ENCODE measurements at places on chromosomes 1 and 21. TPM values are rescaled to one million over a fixed set of nuclear protein-coding genes. Genes with fewer than 3 reads are reported as not detected.

DNA sequence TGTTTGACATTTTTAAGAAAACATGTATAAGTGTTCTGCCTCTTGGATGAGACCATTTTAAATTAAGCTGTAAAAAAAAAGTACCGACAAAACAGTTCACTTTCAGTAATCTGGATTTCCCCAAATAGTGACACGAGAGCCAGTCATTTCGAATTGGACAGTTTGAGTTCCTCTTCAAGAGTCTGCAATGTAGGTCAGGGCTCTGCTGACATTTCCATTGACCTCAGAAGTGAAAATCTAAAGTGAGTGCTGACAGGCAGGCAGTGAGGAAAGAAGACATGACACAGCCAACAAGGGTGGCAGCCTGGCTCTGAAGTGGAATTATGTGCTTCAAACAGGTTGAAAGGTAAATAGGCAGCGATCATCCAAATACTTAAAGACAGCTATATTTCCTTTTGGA, at the start of gene IL23R:
IL23R (plus strand) TSS at position 259 of the 400 bp plus-strand sequence. CDS start 1,667 bp downstream, outside the sequence.
- DNase-seq, result no peak

DNA sequence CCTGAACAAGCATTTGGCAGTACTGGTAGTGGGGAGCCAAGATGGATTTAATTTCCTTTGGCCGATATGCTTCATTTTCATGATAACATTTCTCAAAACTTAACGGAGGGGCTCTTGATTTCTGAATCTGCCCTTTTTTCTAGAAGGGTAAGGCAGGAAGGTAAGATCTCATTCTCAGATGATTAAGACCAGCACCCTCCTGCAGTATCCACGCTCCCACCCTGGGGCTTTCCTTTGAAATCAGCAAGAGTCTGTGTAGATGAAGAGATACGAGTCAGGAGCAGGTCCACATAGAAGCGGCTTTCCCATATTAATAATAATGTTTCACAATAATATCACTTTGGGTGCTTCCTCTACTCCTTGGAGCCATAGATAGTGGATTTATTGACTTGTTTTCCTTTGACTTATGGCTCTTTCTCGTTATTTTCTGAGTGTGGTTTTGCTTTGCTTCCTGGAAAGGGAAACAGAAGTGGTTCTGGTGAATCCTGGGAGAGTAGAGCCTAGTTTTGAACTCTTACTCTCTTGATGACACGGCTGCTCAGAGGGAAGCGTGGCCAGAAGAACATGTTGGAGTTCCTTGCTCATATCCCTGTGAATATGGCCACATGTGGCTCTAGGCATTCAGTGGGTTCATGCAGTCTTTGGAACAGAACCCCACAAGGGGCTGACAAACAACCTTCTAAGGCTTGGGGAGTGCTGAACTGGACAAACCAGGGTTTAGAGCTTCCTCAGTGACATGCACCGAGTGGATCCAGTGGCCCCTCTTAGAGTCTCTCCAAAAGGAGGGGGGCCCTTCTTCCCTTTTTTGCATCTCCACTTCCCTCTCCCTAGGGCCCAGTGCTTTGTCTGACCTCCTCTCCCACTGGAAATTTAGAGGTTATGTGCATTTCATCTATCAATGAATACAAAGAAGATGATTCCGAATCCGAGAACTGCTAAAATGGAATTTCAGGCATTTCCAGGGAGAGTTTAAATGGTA, 195.7 kb downstream of the DYRK1A start:
- no peak for DNase-seq

DNA sequence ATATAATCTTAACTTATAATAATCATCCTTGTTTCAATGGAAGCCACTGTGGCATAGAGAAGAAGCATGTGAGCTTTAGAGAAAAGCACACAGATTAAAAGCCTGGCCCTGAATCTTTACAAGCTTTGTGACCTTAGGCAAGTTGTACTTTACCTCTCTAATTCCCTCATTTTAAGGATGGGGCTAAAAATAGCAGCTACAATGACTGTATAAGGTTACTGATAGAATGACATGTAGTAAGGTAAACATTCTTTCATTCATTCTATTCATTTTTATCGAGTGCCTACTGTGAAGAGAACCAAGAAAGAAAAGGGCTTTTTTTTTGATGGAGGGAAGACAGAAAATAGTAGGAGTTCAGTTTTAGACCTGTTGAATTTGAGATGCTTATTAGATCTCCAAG, 25.6 kb downstream of the CDKN2C start:
- no peak for DNase-seq

DNA sequence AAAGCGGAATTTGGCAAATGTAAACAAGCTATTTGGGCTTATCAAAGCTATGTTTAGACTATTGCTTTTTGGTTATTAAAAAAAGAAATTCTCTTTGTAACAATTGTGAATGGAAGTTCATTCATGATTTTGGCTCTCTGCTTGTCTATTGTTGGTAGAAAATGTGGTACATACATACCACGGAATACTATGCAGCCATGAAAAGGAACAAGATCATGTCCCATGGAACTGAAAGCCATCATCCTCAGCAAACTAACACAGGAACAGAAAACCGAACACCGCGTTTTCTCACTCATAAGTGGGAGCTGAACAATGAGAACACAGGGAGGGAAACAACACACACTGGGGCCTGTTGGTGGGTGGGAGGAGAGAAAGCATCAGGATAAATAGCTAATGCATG, 465.4 kb downstream of the SETD4 start:
- no peak for DNase-seq

DNA sequence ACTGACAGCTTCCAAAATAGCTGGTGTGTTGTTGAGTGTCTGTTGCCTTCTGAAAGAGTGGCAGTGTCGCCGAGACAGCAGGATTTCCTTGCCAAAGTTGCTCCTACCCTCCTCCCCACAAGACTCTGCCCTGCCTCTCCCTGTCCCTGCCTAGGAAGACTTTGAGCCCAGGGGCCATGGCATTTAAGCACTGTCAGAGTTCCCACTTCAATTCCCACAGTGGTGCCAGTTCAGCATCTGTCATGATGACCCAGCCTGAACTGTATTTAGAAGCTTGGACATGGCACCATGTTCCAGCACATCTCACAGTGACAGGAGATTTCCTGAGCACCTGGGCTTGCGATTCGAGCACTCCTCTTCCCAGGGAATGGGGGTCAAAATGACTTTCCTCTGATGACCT, 43.6 kb downstream of the TBX15 start:
- no peak for DNase-seq

NUP210L gene
- 0.21 TPM for total RNA-seq

DRAXIN gene
- 0.21 TPM for total RNA-seq

PSMG1 gene
- total RNA-seq, result 23.5 TPM

JAM2 gene
- total RNA-seq, result 62.1 TPM

SLC22A15 gene
- 6.6 TPM for total RNA-seq

TSPAN1 gene
- total RNA-seq, result 7.9 TPM

KIFAP3 gene
- total RNA-seq, result 60.0 TPM

AVPR1B gene
- total RNA-seq, result not detected
